Activated CD8-positive, alpha-beta memory T cell treated with anti-CD3 and anti-CD28 coated beads, Interleukin-2, amount 10 ng/mL, durations not matched to agents 7 days and 5 days (primary cell): ENCODE measurements at places on chromosomes 12 and 14. TPM values are rescaled to one million over a fixed set of nuclear protein-coding genes. Genes with fewer than 3 reads are reported as not detected.

The PRB2 gene
- total RNA-seq: not detected

The EPYC gene
- not detected for total RNA-seq

The BCL11B gene
- total RNA-seq: 66.2 TPM

The GALNT6 gene
- total RNA-seq: 47.9 TPM

The HOXC13 gene
- not detected for total RNA-seq

The LRRC74A gene
- total RNA-seq: not detected

DNA sequence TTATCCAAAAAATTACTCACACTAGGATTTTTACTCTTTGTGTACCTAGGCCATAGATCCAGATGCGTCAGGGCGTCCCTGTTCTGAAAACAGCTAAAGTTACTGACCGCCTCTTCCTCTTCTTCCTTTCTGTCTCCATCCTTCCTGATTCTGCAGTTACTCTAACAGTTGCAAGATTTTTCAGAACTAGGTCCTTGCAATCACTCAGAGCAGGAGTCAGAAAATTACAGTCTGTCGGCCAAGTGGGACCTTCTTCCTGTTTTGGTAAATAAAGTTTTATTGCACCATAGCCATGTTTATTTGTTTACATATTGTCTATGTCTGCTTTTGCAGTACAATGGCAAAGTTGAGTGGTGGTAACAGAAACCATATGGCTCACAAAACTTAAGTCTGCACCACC lies 25.6 kb upstream of the FGF6 start:
- DNase-seq: no peak

DNA sequence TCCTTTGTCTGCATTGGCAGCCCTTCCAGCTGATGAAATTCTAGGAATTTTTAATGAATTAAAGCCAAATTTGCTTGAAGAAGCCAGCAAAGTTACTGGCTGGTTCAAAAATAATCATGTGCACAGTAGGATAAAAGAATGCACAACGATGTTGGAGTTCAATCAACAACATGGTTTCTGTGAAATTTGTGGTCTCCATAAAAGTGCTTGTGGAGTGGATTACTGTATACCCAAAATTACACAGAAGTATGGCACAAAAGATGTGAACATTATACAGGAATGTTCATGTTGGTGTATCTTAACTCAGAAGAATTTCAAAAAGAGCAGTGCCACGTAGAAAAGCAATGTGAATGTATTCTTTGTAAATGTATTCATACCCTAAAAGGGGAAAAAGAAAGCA lies 105.0 kb upstream of the METAP2 start:
- DNase-seq: no peak

DNA sequence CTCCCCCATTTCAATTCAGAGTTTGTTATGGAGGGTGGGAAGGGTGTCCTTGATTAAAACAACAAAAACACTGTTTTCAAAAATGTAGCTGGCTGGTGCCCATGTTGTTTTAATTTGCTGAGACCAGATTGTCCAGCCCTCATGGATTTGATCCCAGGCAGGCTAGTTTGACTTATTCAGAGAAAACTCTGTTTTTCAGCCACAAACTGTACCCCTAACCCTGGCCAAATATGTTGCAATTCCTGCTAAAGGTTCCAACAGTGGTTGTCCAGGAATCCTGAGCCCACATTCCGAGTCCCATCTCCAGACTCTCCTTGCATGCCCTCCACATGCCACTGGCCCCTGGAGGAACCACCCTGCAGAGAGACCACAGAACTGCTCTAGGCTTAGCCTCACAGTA lies 36.0 kb downstream of the MAP1LC3B2 start:
- no peak for DNase-seq

GRCh38 chr14:21852061-21852664 lies 178.5 kb upstream of the OR4E1 start:
- peak; percentile 82 for DNase-seq
